Endothelial cell of umbilical vein (primary cell): ENCODE measurements at places on chromosomes 2 and 18.
A peak's percentile ranks its signal among the peaks of the same experiment; 100 is the strongest.

GRCh38 chr2:16248571-16249105 is 308.3 kb downstream of the MYCN start:
- H3K4me1 ChIP-seq: no peaks in the 10 kb centered on the region
- H3K27me3 ChIP-seq: no peaks in the 10 kb centered on the region
- DNase-seq: no peak
- no peak overlapping the region for H3K27ac ChIP-seq

GRCh38 chr2:42752816-42753813 is 10.8 kb downstream of the OXER1 start:
- no peak for DNase-seq
- H3K4me3 ChIP-seq: no peak overlapping the region
- no peaks in the 10 kb centered on the region for H3K36me3 ChIP-seq
- H3K27me3 ChIP-seq: no peaks in the 10 kb centered on the region
- no peak overlapping the region for H3K27ac ChIP-seq

- no peak overlapping the region for H3K27ac ChIP-seq
- H3K27me3 ChIP-seq: no peaks in the 10 kb centered on the region
- H3K4me3 ChIP-seq: no peak overlapping the region
- peak; percentile 1 for DNase-seq
Observed at GRCh38 chr2:138059487-138060300, 95.4 kb downstream of the HNMT start.

DNA sequence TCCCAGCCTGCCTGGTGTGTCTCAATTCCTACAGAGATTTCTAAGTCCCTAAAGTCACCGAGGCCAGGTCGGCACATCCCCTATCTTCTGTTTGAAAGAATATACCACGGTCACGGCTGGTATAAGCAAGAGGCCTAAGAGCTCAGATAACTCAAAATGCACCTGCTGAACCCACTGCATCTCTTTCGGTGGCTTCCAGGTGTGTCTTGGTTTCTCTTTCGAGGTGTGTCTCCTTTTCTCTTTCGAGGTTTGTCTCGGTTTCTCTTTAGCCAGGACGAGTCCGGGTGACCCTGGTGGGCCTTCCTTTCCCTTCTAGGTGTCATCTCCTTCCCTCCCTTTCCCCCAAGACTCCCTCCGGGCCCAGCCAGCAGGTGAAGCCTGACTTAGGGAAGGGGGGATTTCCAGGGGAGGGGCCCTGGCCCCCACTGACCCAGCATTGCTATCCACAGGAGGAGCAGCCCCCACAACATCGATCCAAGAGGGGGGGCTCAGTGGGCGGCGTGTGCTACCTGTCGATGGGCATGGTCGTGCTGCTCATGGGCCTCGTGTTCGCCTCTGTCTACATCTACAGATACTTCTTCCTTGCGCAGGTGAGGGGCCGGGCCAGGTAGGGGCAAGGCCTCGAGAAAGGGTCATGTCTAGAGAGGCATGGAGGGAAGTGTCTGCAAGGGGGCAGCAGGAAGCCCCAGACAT is 8.4 kb downstream of the ITM2C start:
- no peaks in the 10 kb centered on the region for H3K27me3 ChIP-seq
- H3K4me1 ChIP-seq: no peaks in the 10 kb centered on the region
- DNase-seq: no peak
- no peak overlapping the region for H3K27ac ChIP-seq
- H3K36me3 ChIP-seq: no peaks in the 10 kb centered on the region

GRCh38 chr18:77517901-77518300 is 268.3 kb downstream of the GALR1 start:
- no peak for DNase-seq
- no peak overlapping the region for H3K27ac ChIP-seq
- no peaks in the 10 kb centered on the region for H3K27me3 ChIP-seq

GRCh38 chr2:174334781-174335251 is at the start of gene SP9:
Gene SP9 (plus strand): TSS chr2:174334954. CDS start chr2:174335093, 139 bp downstream.
- peaks cover 26% of the 10 kb centered on the region for H3K4me1 ChIP-seq
- no peak within 1 kb of the TSS for H3K4me3 ChIP-seq
- H3K36me3 ChIP-seq: no peaks in the 10 kb centered on the region
- peaks cover 98% of the 10 kb centered on the region for H3K27me3 ChIP-seq
- DNase-seq: peak; percentile 50
